ENCODE measurements at places on chromosomes 12 and 14. TPM values are rescaled to one million over a fixed set of nuclear protein-coding genes. Genes with fewer than 3 reads are reported as not detected.

DNA sequence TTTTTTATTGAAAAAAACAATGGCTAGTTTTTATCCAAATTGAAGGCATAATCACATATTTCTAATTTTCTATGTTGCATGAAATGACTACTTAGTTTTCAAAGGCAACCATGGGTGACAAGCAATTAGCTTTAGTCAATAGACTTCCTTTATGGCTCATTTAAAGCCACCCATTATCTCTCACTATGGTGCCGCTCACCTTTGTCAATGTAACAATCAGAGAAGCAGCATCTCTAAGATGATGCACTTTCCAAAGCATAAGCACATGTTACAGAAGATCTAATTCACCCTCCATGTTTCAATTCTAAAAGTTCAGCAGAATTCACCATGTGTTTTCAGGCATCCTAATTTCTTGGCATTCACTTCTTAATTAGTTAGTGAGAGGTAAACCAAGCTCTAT lies 166.6 kb upstream of the RPL10L start:
- DNase-seq: no peak

GRCh38 chr12:75655315-75655806 lies 144.0 kb upstream of the KRR1 start:
- DNase-seq: no peak

DNA sequence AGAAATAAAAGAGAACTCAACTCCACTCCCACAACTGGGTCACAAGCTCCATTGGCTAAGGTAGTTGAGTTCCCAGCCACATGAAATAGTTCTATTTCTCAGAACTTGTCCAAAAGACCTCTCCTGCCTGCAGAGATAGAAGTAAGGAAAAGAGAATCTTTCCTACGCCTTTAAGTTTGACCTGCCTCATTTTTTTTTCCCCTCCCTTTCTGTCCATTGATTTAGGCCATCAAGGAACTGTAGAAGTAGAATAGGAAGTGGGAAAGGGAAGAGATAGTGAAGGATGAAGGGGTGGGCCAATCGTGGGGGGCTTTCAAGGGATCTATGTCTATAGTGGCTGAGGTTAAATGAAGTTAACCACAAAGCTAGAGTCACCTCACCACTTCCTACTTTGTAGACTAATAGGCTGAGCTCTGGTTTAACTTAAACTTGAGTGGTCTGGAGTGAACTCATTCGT lies 13.9 kb upstream of the NUDT4 start:
- no peak for DNase-seq

The TMEM132C gene
- total RNA-seq: not detected

The NTF3 gene
- total RNA-seq: not detected

The COX8C gene
- total RNA-seq: not detected

The NAV3 gene
- 4.1 TPM for total RNA-seq

DNA sequence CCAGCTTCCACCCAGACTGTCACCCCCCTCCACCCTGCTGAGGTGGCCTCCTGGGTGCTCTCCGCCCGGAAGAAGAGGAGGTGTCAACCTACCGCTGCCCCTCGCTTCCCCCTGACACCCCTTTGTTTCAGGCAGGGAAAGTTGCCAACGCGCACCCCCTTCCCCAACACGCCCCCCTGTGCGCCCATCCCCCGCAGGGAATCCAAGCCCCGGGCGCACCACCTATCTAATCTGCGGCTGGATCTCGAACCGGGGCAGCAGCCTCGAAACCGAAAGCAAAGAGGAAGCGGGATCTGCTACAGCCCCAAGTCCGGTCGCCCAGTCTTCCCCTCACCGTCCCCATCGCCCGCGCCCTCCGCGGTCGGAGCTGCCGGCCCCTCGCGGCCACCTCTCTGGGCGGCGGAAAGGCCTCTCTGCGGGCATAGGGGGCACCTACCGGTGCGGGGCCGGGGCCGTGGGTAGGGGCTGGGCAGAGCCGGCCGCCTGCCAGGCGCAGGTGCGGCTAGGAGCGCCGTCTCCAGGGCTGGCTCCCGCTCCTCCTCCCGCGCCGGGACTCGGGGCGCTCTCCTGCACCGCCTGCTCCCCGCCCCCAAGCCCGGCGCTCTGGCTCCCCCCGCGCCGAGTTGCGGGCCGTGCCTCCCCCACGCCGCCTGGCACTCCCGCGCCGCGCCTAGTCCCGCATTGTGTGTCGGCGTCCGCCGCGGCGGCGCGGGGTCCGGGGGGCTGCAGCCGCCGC lies 18.3 kb upstream of the PLEKHH1 start:
- DNase-seq: peak; percentile 40

The KLHL33 gene
- not detected for total RNA-seq

The NANOG gene
- not detected for total RNA-seq

DNA sequence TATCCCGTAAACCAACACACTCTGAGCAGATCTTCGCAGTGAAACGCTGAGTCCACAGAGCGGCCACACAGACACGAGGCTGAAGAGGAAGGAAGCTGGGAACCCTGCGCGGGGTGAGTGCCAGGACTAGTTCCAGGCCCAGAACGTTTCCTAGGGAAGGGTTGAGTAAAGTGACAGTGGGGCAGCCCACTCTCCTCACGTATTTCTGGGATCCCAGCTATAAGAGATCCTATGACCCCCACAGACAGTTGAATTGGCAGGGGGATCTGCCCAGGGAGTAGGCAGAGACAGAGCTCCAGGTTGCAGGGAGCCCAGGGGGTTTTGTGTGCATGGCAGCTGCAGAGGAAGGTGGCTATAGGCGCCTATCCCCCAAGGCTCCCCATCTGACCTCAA lies 51.1 kb downstream of the GTF2A1 start:
- no peak for DNase-seq

DNA sequence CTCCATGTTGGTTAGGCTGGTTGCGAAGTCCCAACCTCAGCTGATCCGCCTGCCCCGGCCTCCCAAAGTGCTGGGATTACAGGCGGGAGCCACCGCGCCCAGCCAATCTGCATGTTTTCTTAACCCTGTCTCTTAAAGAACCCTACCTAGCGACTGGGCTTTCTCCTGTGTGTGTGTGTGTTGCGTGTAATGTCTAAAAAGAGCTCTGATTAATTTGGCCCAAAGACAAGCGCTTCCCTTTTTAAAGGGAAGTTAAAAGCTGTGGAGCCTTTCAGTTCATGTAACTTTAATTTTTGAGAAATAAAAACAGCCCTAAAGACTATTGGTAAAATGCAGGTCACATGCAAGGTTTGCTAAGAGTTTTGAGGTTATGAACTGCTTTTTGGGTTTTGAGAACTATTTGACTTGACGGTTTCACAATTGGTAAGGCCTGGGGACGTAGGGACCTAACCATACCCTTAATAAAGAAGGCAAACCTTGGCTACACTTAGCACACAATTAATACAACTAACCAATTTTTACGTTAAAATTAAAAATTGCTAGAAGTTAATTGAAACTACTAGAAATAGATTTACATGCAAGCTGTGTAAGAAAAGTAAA lies 103.2 kb downstream of the KCNMB4 start:
- no peak for DNase-seq

DNA sequence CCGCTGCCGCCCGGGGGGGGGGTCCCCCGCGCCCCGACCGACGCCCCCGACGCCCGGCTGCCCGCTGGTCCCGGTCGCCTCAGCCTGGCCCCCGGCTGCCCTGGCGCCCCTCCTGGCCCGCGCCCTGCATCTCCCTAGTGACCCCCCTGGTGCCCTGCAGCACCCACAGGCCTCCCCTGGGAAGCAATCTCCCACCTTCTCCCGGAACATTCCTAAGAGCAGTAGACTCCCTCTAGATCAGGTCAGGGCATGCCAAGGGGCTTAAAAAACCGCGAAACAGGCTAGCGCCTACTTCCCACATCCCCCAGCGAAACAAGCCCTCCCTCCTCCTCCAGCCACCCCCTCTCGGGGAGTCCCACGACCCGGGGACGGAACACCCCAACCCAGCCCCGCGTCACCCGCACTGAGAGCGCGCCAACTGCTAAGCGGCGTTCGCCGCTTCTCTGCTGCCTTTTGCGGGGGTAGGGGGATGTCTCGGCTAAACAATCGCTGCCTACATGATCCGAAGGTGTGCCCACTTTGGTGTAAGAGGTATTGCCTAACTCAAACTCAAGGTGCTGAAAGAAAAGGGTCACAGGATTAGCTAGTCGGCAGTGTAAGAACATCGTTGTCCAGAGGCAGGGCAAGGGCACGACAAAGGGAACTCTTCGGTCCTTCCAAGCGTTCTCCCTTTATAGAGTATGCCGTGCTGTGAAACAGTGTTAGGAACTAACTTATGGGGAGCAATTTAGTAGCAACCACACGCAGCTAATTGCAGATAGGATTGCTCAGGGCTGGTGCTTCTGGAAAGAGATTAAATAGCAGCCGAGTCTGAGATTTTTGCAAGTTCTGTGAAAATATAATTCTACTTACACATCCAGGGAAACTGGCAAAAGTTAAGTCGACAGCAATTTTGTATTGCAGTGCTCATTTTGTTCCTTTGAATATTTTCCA lies 619 bp upstream of the NTN4 start:
- DNase-seq: peak; percentile 53

DNA sequence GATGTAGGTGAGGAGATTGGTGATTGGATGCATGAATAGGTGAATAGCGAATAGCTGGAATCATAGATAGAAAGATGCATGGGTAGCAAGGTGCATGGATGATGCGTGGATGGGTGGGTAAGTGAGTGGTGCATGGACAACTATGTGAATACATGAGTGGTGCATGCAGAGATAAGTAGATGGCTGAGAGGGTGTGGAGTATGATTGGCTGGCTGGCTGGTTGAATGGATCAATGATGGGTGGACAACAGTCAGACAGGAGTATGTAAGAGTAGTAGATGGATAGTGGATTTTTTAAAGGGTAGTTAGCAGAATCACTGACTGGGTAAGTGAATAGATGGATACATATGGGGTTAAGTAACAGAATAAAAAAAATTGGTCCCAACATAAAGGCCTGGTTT lies 33.9 kb downstream of the SERPINA3 start:
- DNase-seq: no peak

- DNase-seq: no peak
Observed at GRCh38 chr12:46179693-46180452, 89.0 kb downstream of the SLC38A1 start.

- DNase-seq: no peak
Observed at GRCh38 chr12:74689071-74689655, 151.5 kb downstream of the ATXN7L3B start.

Data from Calu3 (cell line).